Right atrium auricular region (tissue), 2 donors: ENCODE measurements at places on chromosomes 3 and 15.

DNA sequence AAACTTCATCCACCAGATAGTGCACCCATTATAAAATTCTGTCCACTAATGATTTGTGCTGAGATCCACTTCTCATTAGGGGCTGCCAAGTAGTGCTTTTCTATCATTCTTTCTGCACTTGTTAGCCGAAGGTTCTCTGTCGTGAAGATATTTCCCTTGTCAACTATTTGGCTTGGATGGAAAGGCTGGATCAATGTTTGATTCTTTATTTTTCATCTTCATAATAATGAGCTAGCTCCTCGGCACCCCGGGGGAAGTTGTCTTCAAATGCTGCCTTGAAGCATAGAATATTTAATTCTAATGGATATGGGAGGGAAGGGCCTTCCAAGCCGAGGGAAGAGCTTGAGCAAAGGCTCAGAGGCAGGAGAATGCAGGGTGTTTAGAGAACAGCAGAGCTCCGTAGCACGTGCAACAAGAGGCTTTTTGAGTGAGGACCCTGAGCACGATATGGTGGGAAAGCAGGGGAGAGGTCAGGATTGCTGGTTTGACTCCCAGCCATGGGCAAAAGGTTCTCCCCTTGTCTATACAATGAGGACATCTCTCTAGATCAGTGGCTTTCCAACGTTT, 16.3 kb upstream of the MUC20 start:
- DNase-seq = no peak

DNA sequence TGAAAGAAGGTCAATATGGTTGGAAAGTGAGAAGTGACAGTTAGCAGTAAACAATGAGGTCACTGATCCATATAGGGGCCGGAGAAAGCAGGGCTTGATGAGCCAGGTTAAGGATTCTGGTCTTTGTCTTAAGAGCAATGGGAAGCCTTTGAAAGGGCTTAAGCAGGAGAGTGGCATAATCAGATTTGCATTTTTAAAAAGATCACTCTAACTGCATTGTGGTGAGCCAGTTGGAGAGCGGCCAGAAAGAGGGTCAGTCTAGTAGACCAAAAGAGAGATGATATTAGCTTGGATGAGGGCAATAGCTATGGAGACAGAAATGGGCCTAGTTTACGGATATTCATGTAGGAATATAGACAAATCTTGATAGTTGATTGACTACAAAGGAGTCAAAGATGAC, 46.6 kb downstream of the CPNE4 start:
- DNase-seq = no peak

- no peak for DNase-seq
Observed at GRCh38 chr15:82871358-82871757, 61.9 kb downstream of the WHAMM start.

- no peak for DNase-seq
Observed at GRCh38 chr3:124663690-124664089, 66.6 kb upstream of the UMPS start.

DNA sequence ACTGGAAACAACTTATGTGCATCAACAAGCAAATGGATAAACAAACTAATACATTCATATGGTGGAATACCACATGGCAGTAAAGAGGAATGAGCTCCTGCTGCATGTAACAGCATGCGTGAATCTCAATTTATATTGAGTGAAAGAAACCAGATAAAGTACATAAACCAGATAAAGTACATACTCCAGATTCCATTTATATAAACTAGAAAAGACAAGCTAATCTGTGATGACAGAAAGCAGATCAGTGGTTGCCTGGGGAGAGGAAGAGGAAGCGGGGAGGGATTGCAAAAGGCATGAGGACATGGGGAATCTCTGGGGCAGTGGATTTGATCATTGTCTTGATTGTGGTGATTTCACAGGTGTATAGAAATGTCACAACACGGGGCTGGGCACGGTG, 34.2 kb downstream of the LIMD1 start:
- DNase-seq = no peak
